Heart right ventricle (tissue), 16 donors: ENCODE measurements at places on chromosomes 3 and 15. TPM values are rescaled to one million over a fixed set of nuclear protein-coding genes. Genes with fewer than 3 reads are reported as not detected.

GRCh38 chr3:170657312-170657711 lies 71.4 kb upstream of the SLC7A14 start:
- no peak for DNase-seq

Gene CHRFAM7A
- polyA plus RNA-seq = 0.68 TPM

Gene C15orf62
- 0.15 TPM for polyA plus RNA-seq

DNA sequence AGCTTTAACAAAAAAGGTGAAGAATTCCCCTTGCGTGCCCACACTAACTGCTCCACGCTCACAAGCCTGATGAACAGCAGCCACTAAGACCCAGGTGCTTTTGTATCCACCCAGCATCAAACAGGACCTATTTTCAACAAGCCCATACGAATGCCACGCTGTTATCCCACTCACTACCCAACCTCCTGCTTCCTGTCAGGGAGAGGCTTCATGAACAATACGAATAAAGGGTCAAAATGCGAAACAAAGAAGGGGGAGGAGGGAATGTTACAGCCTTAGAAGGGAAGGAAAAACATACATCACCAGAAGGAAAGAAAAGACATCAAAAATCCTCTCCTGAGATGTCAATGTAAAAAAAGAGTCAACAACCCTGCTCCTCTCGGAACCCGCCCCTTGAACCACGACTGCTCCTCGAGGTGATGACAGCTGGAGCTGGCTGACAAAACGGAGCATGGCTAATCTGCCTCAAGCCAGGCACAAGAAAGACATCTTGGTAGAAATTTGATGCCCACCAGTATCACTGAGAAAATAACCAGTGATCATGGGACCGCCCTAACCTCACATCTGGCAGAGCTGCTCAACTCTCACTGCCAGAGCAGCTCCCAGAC lies 9.7 kb downstream of the ERC2 start:
- no peak for DNase-seq
